ENCODE measurements at places on chromosomes 11 and 22.

GRCh38 chr11:76047231-76047630 lies 159.1 kb downstream of the WNT11 start:
- DNase-seq, result no peak

- peak; percentile 26 for DNase-seq
Measured at GRCh38 chr22:41888627-41889200, 26.2 kb downstream of the SHISA8 start.

DNA sequence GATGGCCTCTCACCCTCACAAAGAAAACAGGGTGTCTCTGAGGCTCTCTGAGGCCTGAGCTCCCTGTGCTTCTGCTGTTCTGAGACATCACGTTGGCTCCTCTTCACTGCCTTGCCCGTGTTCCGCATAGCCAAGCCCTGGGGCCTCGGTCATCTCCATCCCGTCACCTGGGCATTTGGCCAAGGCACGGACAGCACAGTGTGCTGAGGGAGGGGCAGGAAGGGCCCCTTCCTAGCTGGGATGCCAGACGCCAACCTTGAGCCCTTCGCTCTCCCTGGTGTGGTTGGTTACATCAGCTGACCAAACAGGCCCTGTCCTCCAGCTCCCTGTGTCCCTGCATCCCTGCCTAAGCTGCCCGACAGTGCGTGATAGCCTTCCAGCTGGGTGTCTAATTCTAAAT lies 25.9 kb downstream of the MOV10L1 start:
- DNase-seq, result peak; percentile 85

GRCh38 chr11:102292933-102293332 lies 24.4 kb upstream of the BIRC3 start:
- no peak for DNase-seq

DNA sequence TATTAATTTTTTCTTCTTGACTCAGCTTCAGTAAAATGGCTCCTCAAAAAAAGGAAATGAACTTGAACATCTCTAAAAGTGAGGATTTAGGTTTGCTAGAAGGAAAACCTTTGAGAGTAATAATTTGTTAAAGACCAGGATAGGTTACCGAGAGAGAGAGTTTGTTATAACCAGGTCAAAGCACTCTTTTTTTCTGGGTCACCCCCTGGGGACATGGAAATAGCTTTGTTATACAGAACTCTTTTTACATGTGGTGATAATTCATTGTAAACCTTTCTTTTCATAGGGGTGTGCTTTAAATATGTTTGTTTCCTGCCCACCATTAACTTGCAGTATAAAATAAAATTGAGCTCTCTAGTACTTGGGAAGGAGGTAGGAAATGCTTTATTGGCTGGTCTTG lies 47.7 kb downstream of the DNAJC24 start:
- DNase-seq, result no peak

DNA sequence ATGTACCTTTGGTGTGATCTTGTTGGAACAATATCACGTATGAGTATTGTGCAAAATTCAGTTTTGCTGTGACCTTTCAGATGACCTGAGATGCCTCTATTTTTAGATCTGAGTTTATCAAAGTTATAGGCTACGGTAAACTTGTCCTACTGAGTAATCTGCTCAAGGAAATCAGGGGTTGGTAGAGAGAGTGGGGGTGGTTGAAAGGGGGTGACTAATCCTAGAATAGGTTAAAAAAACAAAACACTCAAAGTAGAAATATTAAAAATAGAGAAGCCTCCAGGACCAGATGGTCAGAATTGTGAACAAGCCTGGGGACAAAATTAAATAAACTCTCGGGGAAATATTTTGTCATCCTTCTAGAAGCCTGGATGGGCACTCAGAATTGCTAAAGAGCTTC lies 59.9 kb upstream of the C11orf87 start:
- DNase-seq, result no peak

GRCh38 chr11:12693094-12693478 lies 18.9 kb downstream of the TEAD1 start:
- DNase-seq, result no peak

GRCh38 chr11:76863196-76863777 lies 2.6 kb downstream of the ACER3 start:
- DNase-seq, result no peak

- no peak for DNase-seq
Measured at GRCh38 chr22:37887584-37888378, 18.3 kb upstream of the MICALL1 start.

GRCh38 chr11:121057922-121058321 lies 34.0 kb downstream of the TBCEL start:
- DNase-seq, result no peak

- no peak for DNase-seq
Measured at GRCh38 chr11:37967635-37968034, 1369.6 kb upstream of the RAG2 start.

DNA sequence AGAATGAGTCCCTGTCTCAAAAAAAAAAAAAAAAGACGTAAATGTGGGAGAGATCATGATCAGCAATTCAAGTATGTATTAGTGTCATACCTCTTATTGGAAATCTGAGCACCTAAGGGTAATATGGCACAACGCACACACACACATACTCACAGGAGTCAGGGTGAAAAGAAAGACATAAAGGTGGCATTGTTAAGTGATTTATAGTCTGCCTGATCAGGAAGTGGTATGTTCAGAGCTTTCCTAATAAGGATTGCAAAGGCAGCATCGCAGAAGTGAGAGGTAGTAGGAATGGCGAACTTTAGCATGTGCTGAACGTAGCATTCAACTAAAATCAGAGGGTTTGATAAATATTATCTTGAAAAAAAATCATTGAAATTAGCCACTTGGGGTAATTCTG lies 854.3 kb downstream of the METTL15 start:
- DNase-seq, result no peak

GRCh38 chr11:16609769-16610168 lies 128.7 kb upstream of the C11orf58 start:
- DNase-seq, result no peak

- no peak for DNase-seq
Measured at GRCh38 chr11:132980670-132981069, 551.6 kb downstream of the OPCML start.

DNA sequence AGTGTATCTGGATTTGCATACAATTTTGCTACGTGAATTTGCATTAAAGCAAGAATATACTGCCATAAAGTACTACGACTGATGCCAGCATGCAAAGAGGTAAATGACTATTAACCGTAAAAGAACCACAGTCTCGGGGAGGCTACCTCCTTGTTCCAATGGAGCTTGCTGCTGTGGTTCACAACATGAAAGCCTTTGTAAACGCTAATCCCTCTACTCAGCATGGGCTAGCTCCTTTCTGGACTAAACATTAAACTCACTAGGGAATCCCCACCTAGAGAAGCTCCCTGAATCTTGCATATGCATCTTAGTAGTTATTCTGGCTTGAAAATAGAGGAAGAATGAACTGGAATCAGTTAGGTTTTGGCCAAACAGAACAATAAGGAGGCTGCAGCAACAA lies 60.5 kb upstream of the ARHGAP32 start:
- no peak for DNase-seq

- no peak for DNase-seq
Measured at GRCh38 chr11:2525941-2526807, 81.4 kb downstream of the KCNQ1 start.

DNA sequence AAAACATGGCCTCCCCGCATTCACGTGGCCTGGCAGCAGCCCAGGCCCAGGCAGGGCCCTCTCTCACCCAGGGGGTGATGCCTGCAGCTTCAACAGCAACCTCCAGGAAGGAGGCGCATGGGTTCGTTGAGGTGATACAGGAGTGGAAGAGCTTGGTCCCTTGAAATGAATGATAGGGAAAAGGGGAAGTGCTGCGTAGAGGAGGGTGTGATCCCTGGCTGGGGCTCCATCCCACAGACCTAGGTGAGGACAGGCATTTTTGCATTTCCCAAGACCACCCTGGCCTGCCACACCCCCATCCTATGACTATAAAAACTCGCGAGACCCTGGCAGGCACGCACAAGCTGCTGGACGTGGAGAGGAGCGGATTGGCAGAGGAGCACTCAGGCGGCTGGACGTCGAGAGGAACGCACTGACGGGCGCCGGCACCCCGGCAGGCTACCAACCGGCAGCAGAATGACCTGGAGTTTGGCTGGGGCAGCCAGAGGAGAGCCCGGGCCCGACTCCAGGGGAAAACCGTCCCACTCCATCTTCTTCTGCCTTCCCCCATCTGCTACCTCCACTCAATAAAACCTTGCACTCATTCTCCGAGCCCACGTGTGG lies 32.6 kb downstream of the RTN4R start:
- no peak for DNase-seq

DNA sequence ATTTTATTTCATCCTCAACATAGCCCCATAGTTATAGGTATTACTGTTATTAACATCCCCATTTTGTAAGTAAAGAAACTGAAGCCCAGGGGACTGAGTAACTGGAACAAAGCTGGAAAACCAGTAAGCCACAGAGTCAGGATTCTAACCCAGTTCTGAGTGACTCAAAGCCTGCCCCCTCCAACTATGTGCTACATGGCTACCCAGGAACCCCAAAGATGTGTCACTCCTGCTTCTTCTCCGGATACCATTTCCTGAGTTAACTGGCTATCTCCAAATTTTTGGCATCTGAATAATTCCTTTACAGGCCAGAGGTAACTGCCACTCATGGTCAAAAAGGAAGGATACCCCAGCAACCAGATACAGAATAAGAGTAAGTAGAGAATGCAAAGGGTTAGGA lies 43.6 kb downstream of the TENM4 start:
- DNase-seq, result no peak

DNA sequence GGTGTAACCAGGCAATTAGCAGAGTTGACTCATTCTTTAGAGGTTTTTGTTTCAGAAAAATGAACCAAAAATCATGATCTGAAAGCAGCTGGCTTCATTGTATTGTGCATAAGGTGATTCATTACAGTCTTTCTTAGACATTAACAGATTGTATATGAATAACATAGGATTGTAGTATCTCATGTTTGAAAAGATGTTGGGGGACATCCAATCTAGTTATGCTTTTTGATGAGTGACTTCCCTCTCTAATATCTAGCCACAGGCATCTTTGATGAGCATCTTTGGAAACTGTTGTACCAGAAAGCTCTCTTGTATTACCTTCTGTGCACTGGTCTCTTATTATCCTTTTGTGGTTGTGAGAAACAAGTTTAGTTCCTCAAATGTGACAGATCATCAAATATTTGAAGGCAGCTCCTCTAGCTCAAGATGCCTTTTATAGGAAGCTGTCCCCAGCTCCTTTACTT lies 8.3 kb downstream of the GRK3 start:
- no peak for DNase-seq

DNA sequence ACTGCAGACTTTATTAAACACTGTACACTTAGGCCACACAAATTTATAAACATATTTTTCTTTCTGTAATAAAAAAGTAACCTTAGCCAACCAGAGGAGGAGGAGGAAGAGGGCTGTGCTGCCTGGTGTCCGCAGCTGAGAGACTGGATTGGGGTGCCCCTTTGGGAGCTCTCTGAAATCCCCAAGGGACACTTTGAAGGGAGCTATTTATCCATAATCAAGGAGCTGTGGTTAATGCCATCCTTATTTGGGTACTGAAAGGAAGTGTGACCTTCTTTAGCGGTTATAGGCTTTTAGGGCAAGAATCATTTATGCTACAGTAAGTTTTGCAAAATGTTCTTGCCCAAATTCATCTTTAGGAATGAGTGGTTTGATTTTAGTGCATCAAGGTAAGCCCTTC lies 125.8 kb downstream of the RASSF10 start:
- DNase-seq, result no peak

DNA sequence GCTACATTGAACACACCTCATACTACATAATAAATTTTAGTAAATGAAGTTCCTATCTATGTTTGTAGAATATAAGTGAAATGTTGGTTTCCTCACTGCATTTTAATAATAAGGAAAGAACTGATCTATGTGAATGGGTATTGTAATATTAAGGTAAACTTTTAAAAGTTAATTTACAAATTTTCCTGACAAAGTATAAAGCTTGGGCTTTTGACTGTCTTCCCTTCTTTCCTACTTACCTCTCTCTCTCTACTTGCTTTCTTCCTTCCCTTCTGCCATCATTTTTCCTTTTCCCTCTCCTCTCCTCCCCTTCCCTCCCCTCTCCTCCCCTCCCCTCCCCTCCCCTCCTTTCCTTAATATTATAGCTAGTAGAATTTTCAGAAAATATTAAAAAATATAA lies 798.2 kb downstream of the CNTN5 start:
- no peak for DNase-seq

GRCh38 chr11:126942146-126942545 lies 58.4 kb downstream of the KIRREL3 start:
- no peak for DNase-seq

DNA sequence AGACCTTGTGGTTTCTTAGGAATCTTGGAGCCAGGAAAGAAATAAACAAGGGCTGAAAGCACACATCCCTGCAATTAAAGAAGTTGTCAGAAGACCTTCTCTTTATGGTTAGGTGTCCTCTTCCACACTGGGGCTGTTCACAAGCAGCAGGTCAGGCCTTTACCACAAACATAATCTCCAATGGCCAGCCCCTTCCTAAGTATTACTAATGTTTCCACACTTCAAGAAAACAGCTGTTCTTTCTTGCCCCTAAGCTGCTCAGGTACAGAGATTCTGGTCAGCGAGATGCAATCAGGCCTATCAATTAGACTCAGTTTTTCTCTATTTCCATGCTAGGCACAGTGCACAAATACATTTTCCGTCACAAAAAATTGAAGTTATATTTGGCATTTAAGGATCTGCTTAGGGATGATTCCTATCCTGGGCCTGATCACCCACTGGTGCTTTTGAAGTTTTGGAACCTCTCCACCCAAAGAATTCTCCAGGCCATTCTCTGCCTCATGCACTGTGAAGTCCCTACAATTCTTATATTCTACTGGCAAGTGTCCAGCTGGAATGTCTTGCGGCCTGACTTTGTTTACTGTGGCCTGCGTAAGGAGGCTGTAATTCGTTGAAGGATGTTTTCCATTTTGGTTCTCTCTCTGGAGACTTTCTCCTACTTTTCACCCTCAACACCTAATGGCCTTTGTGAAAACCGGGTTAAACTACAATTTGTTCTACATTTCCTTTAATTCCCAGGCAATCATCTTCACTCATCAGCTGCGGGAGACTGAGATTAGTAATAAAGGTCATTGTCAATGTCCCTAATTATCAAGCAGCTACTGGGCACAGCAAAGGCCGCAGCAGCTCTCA lies 5.1 kb downstream of the PRAME start:
- DNase-seq, result no peak

DNA sequence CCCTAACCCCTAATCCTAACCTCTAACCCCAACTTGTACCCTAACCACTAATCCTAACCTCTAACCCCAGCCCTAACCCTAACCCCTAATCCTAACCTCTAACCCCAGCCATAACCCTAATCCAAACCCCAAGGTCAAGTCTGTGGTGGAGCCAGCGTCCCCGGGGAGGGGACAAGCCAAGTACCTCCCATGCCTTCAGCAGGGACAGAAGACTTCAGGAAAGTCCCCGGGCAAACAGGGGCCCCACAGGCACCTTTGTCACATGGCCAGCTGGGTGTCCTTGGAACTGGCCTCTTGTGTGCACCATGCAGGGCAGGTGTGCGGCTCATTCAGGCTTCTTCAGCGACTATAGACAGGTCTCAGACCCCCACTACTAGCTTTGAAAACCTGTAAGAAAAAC lies 555.8 kb downstream of the BRD1 start:
- no peak for DNase-seq

GRCh38 chr22:50040717-50041116 lies 17.4 kb downstream of the TTLL8 start:
- no peak for DNase-seq

- DNase-seq, result no peak
Measured at GRCh38 chr22:48757581-48757980, 1070.1 kb downstream of the BRD1 start.

GRCh38 chr22:49934160-49934890 lies 15.9 kb downstream of the CRELD2 start:
- DNase-seq, result no peak
